ENCODE measurements at places on chromosomes 7 and 10.

DNA sequence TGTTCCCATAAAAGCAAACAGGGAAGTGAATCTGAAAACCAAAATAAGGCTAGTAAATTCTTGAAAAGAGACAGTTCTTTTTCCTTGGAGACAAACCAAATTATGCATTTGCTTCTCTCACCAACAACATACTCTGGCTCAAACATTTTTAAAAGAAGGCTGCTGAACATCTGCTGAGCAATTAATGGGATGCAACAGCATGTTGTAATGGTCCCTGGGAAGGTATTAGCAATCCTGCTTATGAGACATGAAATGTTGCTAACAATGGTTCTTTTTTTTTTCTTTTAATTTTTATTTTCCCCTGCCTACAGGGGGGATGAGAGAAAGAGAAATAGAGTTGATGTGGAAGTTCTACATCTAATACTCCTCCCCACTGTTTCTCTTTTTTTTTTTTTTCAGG, 572.1 kb downstream of the SORCS1 start:
- DNase-seq = no peak

DNA sequence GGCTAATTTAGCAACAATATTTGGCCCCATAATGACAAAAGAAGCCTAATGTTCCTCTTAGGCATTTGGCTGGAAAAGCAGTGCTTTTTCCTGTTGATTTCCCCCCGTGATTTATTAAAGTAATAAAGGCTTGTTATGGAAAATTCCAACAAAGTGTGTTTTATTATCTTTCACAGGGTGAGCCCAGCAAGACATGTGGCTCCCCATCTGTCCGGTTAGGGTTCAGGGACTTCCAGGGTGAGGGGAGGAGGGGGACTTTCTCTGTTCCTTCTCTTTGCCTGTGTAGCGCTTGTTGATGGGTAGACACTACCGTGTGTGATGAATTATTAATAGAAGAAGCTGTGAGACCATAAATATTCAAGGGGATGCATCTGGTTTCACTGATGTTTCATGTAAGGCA, 39.0 kb downstream of the HTR5A start:
- DNase-seq = no peak

DNA sequence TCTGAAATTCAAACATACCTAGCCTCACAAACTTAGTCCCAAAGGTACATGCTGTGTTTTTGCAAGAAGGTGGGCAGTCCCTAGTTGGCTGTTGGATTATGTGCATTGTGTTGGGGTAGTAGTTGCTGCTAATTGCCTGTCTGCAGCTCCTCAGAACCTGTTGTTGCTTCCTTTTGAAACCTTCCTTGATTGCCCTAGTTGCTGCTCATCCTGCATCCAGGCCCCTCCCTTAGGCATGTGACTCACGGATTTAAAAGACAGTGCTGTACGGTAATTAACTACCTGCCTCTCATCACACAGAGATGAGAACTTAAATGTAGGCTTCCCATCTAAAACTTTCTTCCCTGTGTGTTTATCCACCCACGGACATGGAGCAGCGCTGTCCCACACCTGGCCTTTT, 67.7 kb downstream of the BMPR1A start:
- no peak for DNase-seq

GRCh38 chr10:77919713-77920108, 6.8 kb downstream of the DLG5 start:
- DNase-seq = no peak

DNA sequence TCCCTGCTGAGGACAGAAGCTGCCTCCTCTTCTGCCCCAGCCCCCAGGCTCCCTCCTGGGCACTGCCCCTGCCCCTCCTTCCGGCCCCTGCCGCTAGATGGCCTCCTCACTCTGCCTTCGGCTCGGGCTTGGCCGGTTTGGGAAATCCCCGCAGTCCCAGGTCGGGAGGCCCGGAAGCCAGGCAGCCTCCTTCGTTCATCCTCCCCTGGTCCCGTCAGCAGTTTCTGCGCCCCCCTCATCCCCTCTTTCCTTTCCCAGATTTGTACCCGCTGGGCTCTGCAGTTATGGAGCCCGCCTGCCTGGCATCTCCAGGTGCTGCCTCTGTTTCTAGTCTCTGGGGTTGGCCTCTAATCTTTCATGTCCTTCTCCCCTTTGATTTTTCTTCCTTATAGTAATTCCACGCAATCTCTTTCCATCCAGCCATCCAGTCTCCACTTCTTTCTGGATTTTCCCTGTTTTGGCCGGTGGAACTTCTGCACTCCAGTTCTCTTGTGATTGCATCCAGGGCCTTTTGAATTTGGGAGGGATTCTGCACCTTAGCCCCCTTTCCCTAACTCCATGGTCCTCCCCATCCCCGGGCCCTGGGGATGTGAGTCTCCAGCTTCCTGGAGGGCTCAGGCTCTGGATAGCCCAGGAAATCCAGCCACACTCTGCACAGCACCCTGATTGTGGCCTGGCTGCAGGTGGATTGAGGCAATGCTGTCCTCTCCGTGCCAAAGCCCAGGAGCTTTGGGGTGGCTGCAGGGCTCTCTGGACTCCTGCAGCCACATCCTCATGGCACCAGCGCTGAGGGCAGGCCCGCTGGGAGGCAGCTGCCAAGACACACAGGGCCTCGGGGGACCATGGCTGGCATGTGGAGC, 3.3 kb upstream of the SHH start:
- no peak for DNase-seq

- DNase-seq = no peak
These were observed 27.4 kb downstream of the RELN start for GRCh38 chr7:103962070-103962469.

GRCh38 chr10:22503315-22504088, 158.2 kb downstream of the SPAG6 start:
- no peak for DNase-seq

DNA sequence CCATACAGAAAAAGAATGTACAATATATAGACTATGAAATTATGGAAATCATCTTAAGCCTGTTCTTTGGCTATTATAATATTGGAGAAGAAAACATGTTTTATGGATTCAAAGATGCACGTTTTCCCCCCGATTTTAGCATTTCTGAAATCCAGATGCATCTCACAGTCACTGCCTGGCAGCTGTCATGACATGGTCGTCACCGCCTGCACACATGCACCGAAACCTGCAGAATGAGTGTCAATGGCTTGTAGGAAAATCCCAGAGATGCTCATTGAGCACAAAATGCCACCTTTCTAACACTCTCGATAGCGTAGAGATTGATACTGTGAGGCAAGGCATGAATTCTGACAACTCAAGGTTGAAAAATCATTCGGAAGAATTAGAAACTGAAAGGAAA, 115.5 kb downstream of the TAF3 start:
- no peak for DNase-seq

GRCh38 chr10:61136139-61136538, 192.2 kb upstream of the RHOBTB1 start:
- DNase-seq = peak; percentile 36

Data from NCI-H526 treated with DMSO at 0.1 percent for 48 hours (cell line).